ENCODE measurements at places on chromosomes 6 and 20.

- DNase-seq, result no peak
These were observed 2.9 kb upstream of the TRMT11 start for GRCh38 chr6:125983246-125983945.

- DNase-seq, result peak; percentile 56
These were observed 1.1 kb downstream of the CDS2 start for GRCh38 chr20:5127859-5128424.

DNA sequence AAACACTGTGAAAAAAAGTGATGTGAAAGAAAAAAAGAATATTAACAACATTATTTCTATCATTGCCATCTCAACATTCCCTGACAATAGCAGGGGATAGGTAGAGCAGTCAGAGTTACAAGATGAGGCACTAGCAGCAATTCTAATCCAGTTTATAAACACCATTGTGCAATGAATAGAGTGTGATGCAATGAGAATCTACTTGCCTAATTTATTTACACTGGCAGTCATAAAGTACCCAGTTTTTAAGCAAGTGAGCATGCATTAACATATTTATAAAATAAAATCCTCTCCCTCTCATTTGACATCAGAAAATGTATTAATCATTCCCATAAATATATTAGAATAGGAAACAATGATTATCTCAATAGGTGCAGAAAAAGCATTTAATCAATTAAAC lies 2.5 kb upstream of the MANEA start:
- no peak for DNase-seq

DNA sequence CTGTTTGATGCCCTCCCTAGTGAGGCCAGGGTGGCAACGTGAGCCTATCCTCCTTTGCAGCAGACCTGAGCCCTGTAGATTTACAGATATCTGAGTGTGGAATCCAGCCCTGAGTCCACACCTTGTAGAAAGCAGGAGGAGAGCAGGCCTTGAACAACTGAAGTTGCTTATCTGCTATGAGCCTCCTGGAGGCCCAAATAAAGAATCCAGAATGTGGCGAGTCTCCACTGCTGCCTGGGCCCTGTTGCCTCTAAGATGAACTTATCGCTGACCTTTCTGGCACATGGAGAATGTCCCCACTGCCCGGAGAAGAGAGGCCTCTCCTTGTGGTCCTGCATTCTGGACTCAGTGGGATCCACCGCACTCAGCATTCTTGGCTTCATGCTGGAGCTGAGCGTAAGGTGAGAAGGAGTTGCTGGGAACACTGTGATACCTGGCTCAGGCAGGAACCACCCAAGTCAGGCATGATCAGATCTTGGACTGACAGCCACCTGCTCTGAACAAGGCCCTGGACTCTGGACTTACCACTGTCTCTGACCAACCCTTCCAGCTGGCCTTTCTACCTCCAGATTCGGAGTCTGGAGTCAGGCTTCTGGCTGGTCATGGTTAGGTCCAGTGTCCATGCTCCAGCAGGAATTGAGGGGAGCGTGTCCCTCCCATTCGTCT lies 5.8 kb upstream of the MANBAL start:
- DNase-seq, result no peak

DNA sequence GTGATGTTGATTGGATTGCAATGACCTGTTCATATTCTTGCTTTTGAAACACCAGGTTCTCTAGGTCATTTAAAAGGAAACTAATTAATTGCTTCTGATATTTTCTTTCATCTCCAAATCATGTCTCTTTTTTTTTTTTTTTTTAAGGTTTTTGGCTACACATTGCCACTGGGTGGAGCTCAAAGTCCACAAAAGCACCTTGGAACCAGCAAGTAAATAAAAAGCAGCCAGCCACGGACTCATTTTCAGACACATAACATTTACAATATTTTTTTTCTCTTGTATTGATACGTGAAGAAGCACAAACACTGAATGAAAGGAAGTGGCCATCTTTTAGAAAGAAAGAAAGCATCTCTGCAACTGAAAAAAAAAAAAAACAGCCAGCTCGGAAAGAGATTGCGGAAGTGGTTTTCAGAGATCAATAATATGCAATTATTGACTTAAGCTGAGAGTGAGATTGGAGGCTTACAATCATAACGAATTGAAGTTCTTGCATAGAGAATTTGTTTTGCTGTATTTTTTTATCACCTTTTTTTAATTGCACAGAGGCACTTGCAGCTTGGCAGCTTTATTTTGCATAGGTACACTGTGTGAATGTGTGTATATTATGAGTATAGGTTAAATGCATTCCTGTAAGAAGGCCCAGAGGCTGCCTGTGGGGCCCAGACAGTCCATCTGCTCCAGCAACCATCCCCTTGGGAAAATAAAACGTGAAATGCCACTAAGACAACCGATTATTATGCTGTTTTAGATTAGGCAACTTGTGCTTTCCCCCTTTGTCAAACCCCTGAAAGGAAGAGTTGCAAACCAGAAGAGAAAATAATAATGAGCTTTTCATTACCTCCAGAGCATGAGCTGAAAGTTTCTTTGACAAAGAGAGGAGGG lies 28.2 kb downstream of the CGA start:
- DNase-seq, result peak; percentile 28

DNA sequence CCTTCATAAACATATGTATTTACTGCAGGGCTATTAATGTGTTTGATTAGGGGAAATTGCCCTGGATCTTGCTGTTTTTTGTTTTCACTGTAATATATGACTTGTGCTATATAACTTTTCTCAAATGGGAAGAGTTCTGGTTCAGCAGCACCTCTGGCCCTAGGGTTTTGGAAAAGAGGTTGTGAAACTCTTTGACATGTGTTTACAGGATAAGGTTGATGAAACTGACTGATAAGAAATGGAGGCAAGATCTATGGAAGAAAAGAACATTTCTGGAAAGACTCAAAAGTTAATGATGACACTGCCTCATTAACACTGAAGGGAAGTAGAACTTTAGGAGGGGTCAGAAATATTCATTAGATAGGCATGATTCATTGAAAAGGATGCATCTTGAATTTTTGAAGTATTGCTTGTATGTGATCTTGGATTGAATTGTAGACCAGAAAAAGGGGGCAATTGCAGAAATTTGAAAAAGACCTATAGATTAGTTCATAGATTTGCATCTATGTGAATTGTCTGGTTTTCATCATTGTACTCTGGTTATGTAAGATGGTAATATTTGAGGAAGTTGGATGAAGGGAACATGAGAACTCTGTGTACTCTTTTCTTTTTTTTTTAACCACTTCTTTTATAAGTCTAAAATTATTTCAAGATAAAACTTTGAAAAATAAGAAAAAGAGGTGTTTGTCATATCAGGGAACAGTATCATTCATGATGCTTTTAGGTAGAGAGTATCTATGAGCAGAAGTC lies 54.0 kb downstream of the UTRN start:
- no peak for DNase-seq

DNA sequence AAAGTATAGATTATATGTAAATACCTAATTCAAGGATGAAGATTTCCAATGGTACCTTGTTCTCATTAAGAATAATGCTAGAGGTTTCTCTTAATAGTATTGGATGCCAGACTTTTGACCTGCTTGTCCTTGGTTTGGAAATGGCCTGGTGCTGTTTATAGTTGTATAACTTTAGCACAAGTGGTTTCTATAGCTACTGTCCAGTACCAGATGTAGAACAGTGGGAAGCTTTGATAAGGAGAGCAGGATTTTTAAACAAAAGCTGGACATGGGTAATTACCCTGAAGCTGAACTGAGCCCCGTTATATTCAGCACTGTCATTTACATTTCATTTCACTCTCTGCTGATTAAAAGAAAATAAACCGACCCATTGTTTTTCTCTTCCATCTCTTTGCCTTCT lies 43.7 kb downstream of the TRMT11 start:
- DNase-seq, result no peak

DNA sequence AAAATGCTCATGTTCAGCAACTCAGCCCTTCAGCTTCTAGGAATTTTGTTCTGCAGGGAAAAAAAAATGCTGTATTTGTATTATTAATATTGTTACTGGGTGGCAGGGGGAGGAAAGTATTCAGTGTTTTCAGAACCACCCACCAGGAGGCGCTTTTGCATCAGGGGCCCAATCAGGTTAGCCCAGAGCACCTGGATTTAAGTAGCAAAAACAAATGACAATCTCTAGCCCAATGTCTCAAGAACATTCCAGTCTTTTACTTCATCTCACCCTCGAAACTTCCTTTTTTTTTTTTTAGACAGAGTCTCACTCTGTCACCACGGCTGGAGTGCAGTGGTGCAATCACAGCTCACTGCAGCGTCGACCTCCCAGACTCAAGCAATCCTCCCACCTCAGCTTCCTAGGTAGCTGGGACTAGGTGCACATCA lies 635 bp upstream of the C20orf203 start:
- peak; percentile 80 for DNase-seq

- DNase-seq, result no peak
These were observed 434.0 kb upstream of the BTBD3 start for GRCh38 chr20:11483697-11484096.

DNA sequence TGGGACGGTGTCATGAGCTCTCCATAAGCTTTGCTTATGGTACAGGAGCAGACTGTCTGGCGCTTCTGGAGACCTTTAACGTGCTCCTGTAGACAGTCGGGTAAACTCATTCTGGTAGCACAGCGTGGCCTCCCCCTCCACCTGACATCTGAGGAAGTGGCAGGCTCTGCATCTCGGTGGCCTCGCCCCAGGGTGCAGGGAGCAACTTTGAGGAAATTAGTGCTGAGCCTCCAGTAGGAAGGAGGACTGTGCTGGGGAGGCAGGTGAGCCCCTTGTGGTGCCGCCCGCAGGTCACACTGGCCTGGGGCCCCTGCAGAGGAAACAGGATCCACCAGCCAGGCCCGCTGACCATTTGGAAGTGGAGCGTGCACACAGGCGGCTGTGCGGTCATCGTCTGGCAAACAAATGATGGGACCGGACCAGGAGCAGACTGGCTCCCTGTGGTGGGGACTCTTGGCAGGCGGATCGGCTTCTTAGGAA lies 57.9 kb downstream of the SYNJ2 start:
- no peak for DNase-seq

DNA sequence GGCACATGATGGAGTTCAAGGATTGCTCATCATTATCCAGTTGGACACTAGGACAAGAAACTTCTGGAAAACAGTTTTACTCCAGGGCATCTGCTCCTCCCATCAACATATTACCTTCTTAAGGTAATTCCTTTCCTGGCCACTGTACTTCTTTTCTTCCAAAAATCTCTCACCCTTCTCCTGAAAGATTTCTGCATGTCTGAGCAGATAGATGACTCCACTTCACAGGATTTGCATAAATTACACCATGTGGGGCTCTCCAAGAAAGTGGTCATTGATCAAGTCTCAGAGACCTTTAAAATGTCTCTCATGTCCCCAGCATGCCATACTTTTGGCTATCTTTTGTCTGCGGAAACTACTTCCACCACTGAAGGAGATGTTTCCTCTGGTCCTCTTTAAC lies 103.2 kb upstream of the TNFAIP3 start:
- no peak for DNase-seq

DNA sequence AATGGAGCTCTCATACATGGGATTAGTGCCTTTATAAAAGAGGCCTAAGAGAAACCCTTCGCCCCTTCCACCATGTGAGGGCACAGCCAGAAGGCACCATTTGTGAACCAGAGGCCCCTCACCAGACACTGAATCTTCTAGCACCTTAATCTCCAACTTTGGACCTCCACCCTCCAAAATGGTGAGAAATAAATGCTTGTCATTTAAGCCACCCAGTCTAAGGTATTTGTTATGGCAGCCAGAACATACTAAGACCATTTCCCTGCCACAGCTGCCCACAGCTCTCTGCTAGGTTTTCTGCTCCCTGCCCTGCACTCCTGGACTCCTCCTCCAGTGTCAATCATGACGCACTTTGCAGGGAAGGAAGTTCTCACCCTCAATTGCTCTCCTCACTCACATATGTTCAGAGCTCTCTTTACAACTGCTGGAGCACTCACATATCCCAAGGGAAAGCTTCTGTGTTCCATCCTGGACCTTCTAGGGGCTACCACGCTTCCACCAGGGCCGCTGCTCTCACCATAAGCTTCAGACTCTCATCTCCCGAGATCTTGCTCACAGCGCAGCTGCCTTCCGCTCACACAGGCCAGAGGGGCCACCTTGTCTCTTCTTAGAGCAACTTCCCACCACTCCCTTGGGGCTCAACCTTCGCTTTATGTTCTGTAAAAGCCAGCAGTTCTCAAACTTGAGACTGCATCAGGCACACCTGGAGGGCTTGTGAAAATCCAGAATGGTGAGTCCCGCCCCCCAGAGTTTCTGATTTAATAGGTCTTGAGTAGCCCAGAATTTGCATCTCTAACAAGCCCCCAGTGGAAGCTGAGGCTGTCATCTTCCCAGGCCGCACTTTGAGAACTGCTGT lies 1.6 kb upstream of the LY86 start:
- no peak for DNase-seq

- DNase-seq, result no peak
These were observed 68.1 kb upstream of the SNRPB2 start for GRCh38 chr20:16661756-16662155.

DNA sequence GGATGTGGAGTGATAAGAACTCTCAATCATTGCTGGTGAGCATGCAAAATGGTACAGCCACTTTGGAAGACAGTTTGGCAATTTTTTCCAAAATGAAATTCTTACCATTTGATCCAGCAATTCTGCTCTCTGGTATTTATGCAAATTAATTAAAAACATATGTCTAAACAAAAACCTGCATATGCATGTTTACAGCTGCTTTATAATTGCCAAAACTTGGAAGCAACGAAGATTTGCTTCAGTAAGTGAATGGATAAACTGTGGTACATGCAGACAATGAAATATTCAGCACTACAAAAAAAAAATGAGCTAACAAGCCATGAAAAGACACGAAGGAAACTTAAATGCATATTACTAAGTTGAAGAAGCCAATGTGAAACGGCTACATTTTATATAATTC lies 55.5 kb upstream of the SMLR1 start:
- DNase-seq, result no peak

DNA sequence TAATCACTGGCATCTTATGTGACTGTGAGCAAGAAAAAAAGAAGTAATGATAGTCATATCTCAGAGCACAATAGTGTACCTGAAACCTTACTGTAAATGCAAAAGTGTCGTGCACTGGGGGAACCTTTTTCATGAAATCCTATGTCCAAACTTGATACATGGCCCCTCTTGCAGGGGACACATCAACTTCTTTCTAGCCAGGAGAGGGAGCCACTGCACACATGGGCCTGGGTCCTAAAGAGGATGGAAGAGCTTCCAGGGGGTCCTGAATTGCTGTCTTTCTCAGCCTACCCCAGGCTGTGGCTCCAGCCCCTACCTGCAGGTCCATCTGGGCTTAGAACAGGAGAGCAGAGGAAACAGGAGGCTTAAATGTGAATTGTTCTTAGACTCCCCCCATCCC lies 165.7 kb downstream of the SOD2 start:
- DNase-seq, result no peak

- no peak for DNase-seq
These were observed 18.6 kb downstream of the ELOVL5 start for GRCh38 chr6:53330137-53330536.

GRCh38 chr20:17872434-17872833 lies 96.2 kb downstream of the SNX5 start:
- no peak for DNase-seq

All from NCI-H510A treated with DMSO at 0.1 percent for 48 hours (cell line).